ENCODE measurements at places on chromosomes 1 and 21. TPM values are rescaled to one million over a fixed set of nuclear protein-coding genes. Genes with fewer than 3 reads are reported as not detected.

DNA sequence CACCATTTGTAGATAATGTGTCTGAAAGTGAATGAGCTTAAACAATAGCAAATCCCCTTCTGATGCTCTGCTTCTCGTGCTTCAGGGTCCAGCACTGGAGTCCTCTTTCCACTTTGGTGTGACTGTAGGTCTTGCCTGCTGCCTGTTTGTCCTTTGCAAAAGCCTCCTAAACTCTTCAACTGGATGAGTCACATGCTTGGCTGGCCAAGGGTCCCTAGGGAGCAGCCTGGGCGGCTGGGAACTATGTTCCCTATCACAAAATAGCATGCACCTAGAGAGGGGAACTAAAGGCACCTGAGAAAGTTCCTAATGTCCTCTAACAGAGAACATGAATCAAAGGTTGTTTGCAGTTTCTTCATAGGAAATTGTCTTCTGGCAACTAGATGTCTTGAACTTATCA lies 607.2 kb upstream of the PLXNA2 start:
- H3K4me1 ChIP-seq, result peaks cover 9% of the 10 kb centered on the region
- no peaks in the 10 kb centered on the region for H3K36me3 ChIP-seq
- H3K27me3 ChIP-seq, result no peaks in the 10 kb centered on the region
- no peak overlapping the region for H3K4me3 ChIP-seq
- no peak for DNase-seq

DNA sequence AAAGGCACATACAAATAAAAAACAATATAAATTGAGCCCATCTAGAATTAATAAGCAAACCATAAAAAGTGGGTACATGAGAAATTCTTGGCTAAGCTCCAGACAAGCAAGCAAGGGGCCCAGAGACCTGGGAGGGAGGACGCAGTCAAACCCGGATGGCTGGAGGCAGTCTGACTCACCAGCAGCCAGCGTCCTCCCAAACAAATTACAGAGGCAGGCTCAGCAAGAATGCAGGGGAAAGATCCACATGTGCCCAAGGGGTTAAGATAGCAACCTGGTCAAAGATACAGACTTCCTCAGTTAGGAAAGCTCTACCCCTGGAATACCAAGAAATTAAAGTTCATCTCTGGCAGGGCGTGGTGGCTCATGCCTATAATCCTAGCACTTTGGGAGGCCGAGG lies 7.4 kb upstream of the TIAM1 start:
- no peak for DNase-seq
- no peak overlapping the region for H3K4me3 ChIP-seq
- no peaks in the 10 kb centered on the region for H3K27me3 ChIP-seq
- no peaks in the 10 kb centered on the region for H3K4me1 ChIP-seq
- H3K27ac ChIP-seq, result no peak overlapping the region

DNA sequence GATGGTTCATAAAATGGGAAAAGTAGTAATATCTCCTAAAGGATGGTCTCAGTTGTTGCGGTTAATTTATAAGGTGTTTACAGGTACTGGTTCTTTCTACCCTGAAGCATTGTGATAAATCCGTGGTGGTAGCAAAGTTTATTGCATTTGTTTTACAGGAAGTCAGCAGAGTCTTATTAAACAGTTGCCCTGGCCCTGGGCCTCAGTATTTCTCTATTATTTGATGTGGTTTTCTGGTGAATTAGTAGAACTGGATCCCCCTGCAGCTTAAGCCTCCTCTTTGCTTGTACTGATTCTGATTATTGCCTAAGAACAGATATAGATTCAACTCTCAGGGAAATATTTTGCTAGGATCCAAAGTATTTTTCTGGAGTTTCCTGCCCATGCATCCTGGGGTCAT lies 76.4 kb upstream of the CD55 start:
- no peak overlapping the region for H3K4me3 ChIP-seq
- DNase-seq, result no peak

PTAFR gene
- total RNA-seq, result 25.5 TPM

CASZ1 gene
- 9.8 TPM for total RNA-seq
